ENCODE measurements at places on chromosomes 13 and 19. TPM values are rescaled to one million over a fixed set of nuclear protein-coding genes. Genes with fewer than 3 reads are reported as not detected.

GRCh38 chr19:3073931-3074595 lies 11.8 kb upstream of the TLE5 start:
- no peak for DNase-seq

DNA sequence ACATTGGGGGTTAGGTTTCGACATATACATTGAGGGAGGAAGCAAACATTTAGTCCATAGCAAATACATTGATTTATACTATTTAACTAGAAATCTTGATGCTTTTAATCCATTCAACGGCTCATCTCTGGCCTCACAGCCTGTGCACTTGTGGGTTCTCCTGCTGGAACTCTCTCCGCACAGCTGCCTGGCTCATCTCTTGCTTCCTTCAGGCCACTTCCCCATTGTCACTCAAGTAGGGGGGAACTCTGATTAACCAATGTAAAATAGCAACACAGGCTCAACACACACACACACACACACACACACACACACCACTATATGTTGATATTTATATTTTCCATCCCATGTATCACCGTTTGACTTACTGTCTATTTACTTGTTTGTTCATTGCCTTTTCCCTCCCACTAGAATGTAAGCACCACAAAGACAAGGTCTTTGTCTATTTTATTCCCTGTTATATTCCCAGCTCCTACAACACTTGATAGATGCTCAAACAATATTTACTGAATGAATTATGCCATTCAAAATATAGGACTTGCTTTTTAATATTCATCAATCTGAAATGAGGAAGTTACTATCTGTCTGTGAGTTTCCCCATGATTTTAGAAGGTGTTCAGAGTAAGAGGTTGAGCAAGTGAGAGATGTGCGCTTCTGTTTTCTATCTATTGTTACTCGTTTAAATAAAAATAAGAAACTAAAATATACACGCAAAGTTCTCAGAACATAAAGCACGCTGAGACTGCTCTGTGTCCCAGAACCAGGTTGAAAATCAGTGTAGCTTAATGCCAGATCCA lies 29.8 kb upstream of the PABPC3 start:
- DNase-seq, result no peak

GRCh38 chr13:46495066-46495465 lies 57.9 kb upstream of the LRCH1 start:
- DNase-seq, result no peak

- DNase-seq, result no peak
Observed at GRCh38 chr13:33978653-33979052, 160.7 kb downstream of the RFC3 start.

- DNase-seq, result no peak
Observed at GRCh38 chr19:3618144-3618810, 8.3 kb downstream of the CACTIN start.

GRCh38 chr19:6718741-6719539 lies 1.5 kb downstream of the C3 start:
- DNase-seq, result no peak

GRCh38 chr19:41641879-41642485 lies 15.1 kb upstream of the CEACAM4 start:
- no peak for DNase-seq

DNA sequence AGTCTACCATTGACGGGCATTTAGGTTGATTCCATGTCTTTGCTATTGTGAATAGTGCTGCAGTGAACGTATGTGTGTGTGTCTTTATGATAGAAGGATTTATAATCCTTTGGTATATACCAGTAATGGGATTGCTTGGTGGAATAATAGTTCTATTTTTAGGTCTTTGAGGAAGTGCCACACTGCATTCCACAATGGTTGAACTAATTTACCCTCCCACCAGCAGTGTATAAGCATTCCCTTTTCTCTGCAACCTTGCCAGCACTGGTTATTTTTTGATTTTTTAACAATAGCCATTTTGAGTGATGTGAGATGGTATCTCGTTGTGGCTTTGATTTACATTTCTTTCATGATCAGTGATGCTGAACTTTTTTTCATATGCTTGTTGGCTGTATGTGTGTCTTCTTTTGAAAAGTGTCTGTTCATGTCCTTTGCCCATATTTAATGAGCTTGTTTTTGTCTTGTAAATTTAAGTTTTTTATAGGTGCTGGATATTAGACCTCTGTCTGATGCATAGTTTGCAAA lies 37.5 kb downstream of the RFC3 start:
- DNase-seq, result no peak

DNA sequence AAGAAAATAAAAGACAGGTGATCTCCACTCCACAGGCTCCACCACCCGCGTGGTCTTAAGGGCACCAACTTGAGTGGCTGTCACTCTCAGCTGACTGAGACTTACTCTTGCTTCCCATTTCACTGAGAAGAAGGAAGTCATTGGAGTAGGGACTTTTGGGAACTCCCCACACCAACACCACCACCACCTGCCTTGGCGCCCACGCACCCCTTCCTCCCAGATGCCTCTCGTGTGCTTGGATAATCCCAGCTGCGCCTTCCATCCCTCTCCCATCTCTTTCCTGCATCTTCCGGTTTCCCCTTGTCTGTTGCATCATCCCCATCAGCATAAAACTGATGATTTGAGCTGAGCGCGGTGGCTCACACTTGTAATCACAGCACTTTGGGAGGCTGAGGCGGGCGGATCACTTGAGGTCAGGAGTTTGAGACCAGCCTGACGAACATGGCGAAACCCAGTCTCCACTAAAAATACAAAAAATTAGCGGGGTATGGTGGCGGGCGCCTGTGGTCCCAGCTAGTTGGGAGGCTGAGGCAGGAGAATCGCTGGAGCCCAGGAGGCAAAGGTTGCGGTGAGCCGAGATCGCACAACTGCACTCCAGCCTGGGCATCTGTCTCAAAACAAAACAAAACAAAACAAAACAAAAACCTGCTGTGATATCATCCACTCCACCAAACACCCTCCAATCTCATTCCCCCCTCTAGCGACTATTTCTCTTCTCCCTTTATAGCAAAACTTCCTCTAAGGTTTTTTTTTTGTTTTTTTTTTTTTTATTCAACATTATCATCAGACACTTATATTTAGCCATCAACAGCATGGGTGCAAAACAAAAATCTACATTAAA lies 25.5 kb downstream of the AP2S1 start:
- no peak for DNase-seq

DNA sequence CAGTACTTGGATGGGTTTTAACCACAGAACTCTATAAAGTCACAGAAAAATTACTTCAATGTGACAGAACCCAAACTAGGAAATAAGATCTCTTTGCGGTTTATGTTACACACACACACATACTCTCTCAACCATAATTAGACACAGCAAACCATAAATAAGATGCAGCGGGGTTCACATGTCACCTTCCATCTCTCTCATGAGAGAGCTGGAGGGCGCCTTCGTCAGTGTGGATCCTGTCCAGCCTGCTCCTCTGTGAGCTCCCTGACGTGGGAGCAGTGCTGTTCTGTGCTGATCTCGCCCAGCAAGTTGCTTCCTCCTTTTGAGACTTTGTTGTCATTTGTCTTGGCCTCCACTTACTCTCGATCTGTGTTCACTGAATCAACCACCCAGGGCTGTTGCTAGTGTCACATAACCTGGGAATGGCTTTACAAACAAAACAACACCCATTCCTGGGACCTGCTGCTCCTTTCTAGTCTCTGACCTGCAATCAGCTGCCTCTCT lies 204.9 kb upstream of the KL start:
- DNase-seq, result no peak

GRCh38 chr13:31930490-31930889 lies 101.1 kb upstream of the FRY start:
- no peak for DNase-seq

- no peak for DNase-seq
Observed at GRCh38 chr13:75405976-75406703, 75.8 kb downstream of the TBC1D4 start.

- DNase-seq, result no peak
Observed at GRCh38 chr13:41746259-41746658, 214.7 kb downstream of the VWA8 start.

GRCh38 chr13:37656247-37656940 lies 57.8 kb upstream of the POSTN start:
- DNase-seq, result no peak

- DNase-seq, result no peak
Observed at GRCh38 chr19:12985049-12985776, 10.1 kb upstream of the NFIX start.

DNA sequence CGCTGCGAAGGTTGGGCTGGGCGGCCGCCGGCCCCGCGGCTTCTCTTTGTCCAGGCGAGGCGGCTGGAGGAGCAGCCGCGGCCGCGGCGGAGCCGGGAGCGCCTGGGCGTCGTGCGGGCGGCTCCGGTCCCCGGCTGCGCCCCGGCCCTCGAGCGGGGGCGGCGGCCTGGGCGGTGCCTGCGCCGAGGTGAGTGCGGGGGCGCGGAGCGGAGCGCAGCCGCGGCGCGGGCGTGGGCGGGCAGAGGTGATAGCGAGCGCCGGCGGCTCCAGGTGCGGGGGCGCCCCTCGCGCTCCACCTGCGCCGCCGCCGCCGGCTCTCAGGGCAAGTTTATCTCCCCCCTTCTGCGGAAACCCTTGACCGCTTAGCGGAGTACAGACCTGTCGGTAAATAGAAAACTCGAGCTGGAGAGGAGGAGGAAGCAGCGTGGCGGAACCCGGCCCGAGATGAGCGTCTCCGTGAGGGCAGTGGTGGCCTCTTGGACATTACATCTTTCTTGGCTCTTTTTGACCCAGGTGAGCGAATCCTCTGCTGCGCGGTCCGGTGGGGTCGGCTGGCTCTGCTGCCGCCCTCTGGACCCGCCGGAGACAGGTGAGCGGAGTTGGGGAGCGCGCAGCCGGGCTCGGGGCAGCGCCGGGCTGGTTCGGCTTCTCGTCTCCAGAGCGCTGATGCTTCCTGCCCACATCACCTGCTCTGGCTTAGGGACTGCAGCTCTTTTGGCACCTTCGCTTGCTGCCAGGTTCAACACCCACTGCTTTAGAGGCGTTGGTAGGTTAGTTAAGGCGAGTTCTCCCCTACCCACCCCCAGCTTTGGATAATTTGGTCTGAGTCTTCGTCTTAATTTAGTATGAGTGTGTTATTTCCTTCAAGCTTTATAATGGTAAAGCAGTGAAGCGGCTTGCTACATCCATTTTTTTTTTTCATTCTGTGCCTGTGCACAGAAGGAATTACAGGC lies at the start of gene MTUS2:
TSS of gene MTUS2 (plus strand) at position 241 of the 953 bp plus-strand sequence.
- no peak for DNase-seq

- no peak for DNase-seq
Observed at GRCh38 chr19:36106991-36107390, 4.0 kb upstream of the OVOL3 start.

GRCh38 chr19:7969555-7969939 lies 26.1 kb upstream of the TIMM44 start:
- no peak for DNase-seq

GRCh38 chr19:3774621-3775373 lies 2.8 kb upstream of the RAX2 start:
- no peak for DNase-seq

Gene GZMM
- total RNA-seq, result not detected

Gene CCL25
- total RNA-seq, result not detected

Gene FDX2
- total RNA-seq, result 21.5 TPM

Gene SSC5D
- 22.1 TPM for total RNA-seq

Gene CNFN
- total RNA-seq, result not detected

Gene NCLN
- 60.6 TPM for total RNA-seq

Gene BBC3
- 27.9 TPM for total RNA-seq

Gene KLF1
- not detected for total RNA-seq

Gene VSTM1
- not detected for total RNA-seq

Gene MICU2
- total RNA-seq, result 31.6 TPM

Gene MBD3L3
- not detected for total RNA-seq

Gene GRK1
- total RNA-seq, result 0.24 TPM

Gene RNF113B
- total RNA-seq, result not detected

Gene ZNF625
- total RNA-seq, result 9.1 TPM

Gene DCT
- total RNA-seq, result not detected

Gene VAV1
- not detected for total RNA-seq

Measured in osteocyte (in vitro differentiated cells).